ENCODE measurements at places on chromosomes 5 and 9. TPM values are rescaled to one million over a fixed set of nuclear protein-coding genes. Genes with fewer than 3 reads are reported as not detected.
A peak's percentile ranks its signal among the peaks of the same experiment; 100 is the strongest.

- DNase-seq: no peak
Measured at GRCh38 chr5:10486511-10487344, 45.0 kb downstream of the ROPN1L start.

GRCh38 chr5:25646421-25647341 is 1001.9 kb upstream of the CDH10 start:
- DNase-seq: no peak

The INSYN2B gene
- total RNA-seq: 0.10 TPM

The PCDHB14 gene
- total RNA-seq: 3.8 TPM

DNA sequence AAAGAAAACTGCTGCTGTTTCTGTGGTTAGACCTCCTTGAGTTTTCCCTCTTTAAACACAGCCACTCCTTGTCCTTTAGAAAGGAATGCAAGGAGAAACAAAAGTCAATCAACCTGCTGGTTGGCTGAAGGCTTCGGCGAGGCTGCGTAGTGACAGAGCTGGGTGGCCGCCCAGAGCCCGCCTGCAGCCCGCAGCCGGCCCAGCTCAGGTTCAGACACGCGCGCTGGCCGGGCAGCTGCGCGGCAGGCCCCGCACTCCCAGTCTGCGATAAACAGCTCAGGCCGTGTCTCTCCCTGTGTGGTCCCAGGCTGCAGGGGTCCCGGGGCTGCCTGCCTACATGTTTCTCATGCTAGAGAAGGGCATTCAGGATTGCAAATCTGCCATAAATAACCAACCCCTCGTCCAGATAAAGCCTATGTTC is 115.4 kb downstream of the HSD17B3 start:
- DNase-seq: no peak

- no peak for DNase-seq
Measured at GRCh38 chr5:139395844-139396640, 1.1 kb upstream of the PROB1 start.

The NOXA1 gene
- 0.30 TPM for total RNA-seq

- no peak for DNase-seq
Measured at GRCh38 chr9:134863306-134863902, 17.2 kb upstream of the FCN2 start.

The SMIM3 gene
- total RNA-seq: 13.5 TPM

DNA sequence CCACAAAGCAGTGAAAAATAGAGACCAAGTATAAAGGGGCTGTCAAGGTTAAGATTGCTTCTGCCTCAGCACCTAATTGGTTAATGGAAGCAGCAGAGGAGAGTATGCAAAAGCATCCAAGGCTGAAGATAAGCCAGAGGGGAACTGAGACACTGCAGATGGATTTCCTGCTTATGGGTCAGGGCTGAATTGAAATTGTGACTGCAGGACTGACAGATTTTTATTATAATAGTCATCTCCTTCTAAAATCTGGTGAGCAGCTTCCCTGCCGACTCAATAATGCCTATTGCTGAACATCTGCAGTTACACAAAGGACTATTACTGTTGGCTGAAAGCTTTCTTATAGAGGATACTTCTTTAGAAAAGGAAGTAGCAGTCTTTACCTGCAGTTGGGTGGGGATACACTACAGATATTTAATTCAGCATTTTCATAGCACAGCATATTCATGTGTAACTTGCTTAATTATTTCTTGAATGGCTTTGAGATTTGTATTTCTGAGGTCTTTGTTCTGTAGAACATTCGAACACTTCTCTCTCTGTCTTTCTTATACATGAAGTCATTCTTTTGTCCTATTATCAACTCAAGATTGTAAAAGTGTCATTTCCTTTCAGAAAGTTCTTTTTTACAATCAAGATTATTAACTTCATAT is 363.0 kb upstream of the RIOK2 start:
- peak; percentile 35 for DNase-seq

- no peak for DNase-seq
Measured at GRCh38 chr5:51479840-51480239, 96.6 kb downstream of the ISL1 start.

The SLC4A9 gene
- not detected for total RNA-seq

- no peak for DNase-seq
Measured at GRCh38 chr5:94632024-94632423, 13.6 kb downstream of the SLF1 start.

DNA sequence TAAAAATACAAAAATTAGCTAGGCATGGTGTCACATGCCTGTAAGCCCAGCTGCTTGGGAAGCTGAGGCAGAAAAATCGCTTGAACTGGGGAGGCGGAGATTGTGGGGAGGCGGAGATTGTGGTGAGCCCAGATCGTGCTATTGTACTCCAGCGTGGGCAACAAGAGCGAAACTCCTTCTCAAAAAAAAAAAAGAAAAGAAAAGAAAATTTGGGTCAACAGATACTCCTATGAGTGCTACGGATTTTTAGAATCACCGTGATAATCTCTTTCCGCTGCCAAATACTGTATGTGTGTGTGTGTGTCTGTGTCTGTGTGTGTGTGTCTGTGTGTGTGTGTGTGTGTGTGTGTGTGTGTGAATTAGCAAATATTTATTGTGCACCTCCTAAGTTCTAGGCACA is 64.4 kb downstream of the ARRDC3 start:
- DNase-seq: no peak

- DNase-seq: peak; percentile 21
Measured at GRCh38 chr9:1086517-1086916, 36.4 kb downstream of the DMRT2 start.

The MEGF9 gene
- total RNA-seq: 24.2 TPM

The PALM2AKAP2 gene
- total RNA-seq: 22.3 TPM

DNA sequence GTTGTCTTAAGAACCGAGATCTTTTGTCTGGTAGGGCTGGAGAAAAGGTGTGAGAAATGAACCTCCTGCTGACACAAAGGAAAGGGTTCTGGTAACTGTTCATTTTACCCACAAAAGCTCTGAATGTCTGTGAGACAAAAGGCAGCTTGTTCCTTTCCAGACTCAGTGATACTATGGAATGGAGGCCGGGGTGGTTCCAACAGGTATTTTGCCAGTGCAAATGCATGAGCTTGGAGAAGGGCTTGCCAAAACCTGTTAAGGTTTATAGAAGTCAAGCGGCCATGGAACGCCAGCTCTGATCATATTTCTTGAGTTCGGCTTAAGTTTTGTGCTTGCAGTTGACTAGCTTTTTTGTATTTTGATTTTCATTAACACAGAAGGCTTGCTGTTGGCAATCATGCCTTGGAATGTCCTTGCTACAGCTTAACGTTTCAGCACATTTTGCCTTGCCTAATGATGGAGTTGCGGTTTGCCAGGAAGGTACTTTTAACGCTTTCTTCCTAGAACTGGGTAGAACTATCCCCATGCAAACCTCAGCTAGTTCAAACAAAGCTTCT is 328.6 kb downstream of the PIK3R1 start:
- no peak for DNase-seq

DNA sequence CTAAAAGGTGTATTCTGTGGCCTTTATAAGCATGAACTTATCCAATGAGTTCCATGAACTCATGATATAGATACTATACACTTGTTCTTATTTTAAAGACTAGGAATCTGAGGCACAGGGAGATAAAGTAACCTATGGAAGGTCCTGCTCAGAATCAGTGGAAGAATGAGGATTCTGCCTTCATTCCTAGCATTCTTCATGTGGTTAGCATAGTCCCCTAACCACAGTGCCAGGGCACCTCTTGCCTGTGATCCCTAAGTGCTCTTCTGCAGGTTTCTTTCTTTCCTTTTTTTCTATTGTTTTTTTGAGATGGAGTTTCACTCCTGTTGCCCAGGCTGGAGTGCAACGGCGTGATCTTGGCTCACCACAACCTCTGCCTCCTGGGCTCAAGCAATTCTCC is 174.1 kb downstream of the C9orf152 start:
- no peak for DNase-seq

DNA sequence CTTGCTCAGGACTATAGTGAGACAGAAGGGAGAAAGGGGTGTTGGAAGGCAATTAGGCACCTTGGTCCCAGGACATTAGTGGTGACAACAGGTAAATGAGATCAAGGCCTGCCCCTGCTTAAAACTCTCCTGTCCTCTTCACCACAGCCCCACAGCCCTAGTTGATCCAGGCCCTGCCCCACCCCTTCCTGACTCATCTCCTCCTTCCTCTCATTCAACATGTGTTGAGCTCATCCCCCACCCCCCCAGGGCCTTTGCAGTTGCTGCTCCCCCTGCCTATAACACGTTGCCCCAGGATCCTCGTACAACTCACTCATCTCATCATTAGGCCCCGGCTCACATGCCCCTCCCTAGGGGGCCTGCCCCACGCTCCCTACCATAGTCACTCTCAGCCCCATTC is 66.8 kb downstream of the TSPAN17 start:
- no peak for DNase-seq

The DND1 gene
- total RNA-seq: 0.30 TPM
